ENCODE measurements at places on chromosomes 6 and 20.

- no peak for DNase-seq
Observed at GRCh38 chr6:320351-321157, 28.3 kb downstream of the DUSP22 start.

DNA sequence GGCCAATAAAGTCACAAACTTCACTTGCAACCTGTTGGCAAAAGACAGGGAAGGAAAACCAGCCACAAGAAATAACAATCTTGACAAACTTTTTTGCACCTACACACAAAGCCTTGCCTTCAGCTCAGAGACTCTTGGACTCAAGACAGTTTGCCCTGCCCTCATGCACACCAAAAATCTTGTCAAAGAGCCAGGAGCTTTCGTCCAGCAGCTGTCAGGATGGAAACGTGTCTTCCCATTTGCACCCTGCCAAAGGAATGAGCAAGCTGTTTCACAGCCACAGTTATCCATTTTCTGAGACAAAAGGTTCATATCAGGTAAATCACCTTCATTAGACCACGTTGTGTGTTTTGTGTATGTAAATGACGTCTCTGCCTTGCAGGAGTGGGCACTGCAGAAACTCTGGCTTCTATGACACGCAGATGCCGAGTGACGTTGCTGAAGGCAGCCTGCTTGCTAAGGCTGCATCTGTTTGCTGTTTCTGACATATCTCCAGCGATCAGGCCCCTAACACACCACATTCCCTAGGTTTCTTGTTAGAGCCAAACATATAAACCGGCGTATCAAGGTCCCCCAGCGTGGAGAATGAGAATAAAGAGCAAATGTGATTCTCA, 193.4 kb downstream of the SYNDIG1 start:
- DNase-seq: no peak

DNA sequence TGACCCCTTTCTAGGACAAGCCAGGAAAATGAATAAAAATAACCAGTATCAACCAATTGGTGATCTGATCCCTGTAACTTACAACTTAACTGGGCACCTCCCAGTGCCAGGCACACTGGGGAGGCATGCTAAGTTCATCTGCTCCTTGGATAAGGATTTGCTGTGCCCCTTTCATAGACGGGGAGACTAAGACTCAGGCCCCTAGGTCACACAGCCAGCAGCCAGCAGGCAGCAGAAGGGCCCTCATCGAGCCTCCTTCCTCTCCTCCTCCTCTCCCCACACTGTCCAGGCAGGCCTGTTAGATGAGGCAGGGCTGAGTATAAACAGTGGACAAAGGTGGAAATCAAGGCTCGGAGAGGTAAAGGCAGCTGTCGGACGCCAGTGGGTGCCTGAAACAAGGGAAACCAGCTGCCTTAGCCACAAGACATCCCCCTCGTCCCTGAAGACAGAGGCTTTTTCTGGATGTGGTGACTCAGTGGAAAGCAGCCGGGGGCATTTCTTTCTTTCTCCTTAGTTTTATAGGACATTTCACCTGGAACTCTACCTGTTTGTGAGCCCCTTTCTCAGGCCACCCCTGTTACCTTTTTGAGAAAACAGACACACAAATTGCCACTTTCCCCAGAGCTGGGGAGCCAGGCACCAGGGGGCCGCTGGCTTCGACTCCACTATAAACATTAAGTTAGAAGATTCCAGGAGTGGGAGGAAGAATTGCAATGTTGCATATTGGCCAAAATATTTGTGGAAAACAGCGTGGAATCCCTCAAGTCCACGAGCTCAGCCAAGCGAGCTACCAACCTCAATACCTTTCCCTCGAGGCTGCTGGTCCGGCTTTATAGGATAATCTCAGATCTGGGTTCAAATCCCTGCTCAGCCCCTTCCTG, 166.0 kb downstream of the PREX1 start:
- DNase-seq: no peak

DNA sequence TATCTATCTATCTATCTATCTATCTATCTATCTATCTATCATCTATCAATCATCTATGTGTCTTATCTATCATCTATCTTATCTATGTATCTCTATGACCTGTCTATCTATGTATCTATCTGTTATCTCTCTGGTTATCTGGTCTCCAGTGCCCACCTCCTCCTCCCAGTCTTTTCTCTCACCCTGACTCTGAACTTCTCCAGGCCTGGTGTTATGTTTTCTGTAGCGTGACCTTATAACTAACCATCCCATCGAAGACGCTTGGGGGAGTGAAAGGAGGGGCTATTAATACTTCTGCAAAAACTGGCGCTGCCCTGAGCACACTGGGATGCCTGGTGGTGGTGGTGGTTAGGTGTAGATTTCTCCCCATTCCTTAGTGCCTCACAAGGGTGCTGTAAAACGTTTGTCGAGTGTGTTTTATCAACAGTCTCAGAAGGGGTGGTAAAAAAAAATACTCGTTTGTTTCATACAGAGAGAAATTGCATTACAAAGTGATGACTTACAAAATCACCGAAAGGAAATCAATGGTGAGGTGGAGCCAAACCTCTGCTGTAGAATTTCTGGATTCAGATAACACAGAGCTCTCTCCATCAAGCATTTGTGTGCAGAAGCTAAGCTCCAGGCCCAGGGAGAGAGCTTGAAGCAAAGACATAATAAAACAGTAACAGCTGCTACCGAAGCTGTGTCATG, 156.2 kb downstream of the BCAS1 start:
- no peak for DNase-seq

- no peak for DNase-seq
Observed at GRCh38 chr6:106005954-106006353, 80.2 kb upstream of the PRDM1 start.

DNA sequence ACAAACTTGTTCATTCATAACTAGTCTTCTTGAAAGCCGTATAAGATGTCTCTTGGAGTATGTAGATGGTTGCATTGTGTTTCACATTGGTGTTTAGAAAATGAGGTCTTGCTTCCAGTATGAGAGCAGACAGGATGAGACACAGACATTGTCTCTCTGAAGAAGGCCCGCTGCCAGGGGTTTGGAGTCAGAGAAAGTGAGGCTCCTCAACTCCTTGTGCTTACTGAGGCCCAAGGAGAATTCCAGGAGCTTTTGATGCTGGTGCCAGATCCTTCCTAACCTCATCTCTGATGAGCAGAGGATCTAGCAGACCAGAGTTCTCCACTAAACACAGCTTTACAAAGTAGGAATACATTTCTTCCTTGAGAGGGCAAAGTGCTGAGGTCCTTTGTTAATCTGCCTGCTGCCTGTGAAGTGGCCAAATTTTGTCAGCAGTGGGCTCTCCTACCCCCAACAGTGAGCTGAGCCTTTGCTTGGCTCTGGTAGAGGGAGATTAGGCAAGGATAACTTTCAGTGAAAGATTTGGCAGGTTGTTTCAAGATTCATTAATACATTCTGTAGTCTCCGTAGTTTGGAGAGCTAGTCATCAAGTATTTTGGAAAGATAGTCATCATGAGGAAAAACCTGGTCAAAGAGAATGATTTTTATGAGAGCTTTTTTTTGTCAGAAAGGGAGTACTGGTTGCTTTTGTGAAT, 9.7 kb downstream of the MAPRE1 start:
- no peak for DNase-seq

DNA sequence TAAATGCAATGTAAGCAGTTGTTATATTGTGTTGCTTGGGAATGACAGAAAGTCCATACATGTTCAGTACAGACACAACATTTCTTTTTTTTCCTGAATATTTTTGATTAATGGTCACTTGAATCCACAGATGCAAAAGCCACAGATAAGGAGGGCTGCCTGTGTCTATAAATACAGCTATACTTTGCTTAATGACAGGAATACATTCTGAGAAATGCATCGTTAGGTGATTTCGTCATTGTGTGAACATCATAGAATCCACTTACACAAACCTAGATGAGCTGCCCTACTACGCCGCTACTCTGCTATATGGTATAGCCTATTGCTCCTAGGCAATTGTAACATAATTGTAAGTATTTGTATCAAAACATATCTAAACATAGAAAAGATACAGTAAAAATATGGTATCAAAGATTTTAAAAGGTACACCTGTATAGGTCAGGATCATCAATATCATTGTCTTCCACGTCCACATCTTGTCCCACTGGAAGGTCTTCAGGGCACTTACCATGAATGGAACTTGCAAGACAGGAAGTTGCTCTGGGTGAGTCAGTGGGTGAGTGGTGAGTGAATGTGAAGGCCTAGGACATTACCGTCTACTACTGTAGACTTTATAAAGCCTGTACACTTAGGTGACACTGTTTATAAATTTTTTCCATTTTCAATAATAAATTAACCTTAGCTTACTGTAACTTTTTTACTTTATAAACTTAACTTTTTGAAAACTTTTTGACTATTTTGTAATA, 27.9 kb upstream of the POPDC3 start:
- no peak for DNase-seq

All from KG1 (cell line).